ENCODE measurements at places on chromosomes 4 and X.

GRCh38 chr4:100696531-100696930, 178.7 kb upstream of the EMCN start:
- no peak for DNase-seq

DNA sequence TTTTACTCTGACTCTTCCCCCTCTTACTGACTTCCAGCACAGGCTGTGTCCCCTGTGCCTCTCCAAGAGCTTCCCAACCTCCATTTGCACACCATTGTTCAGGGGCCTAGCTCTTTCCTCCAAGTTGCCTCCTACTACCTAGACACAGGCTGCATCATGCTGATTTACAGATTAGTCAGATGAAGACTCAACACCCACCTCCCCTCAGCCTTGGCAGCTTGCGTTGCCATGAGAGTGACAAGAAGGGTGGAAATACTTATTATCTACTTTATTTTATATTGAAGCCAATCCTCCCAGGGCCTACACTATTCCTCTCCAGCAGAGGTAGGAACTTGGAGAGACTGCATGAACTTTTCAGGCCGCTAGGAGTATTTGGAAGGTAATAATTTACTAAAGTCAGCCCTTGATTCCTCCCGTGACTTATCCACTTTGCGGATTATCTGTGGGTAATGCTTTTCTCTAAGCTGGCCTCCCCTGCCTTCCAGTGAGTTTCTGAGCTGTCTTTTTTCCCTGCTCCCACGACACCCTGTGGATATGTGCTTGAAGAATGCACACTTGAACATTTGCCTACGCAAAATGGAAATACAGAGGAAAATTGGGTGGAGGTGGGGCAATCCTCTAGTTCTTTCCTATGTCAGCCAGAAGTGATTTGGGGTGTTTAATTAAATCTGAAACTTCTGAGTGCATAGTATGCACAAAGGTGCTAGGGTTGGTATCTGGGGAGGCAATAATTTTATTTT, 74.1 kb upstream of the TMEM164 start:
- no peak for DNase-seq

GRCh38 chr4:40192114-40193015, 4.5 kb upstream of the RHOH start:
- no peak for DNase-seq

- no peak for DNase-seq
These were observed 15.6 kb upstream of the FAM47E start for GRCh38 chr4:76235915-76236314.

DNA sequence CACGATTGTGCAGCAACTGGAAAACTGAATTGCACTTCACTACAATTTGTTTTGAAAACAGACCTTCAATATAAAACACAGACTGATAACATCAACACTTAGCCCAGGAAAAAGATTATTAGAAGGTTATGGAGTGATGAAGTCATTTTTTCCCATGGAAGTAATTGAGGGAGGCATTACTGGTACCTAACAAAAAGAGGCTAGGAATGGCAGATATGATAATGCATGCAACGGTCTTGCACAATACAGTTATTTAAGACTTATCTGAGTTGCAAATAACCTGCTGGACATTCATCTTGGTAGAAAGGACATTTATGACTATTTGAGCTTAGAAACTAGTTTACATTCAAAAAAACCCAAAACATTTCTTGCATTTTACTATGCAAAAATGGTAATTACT, 1031.9 kb downstream of the FAT4 start:
- no peak for DNase-seq

GRCh38 chrX:10106806-10107205, 50.0 kb upstream of the CLCN4 start:
- peak; percentile 30 for DNase-seq

DNA sequence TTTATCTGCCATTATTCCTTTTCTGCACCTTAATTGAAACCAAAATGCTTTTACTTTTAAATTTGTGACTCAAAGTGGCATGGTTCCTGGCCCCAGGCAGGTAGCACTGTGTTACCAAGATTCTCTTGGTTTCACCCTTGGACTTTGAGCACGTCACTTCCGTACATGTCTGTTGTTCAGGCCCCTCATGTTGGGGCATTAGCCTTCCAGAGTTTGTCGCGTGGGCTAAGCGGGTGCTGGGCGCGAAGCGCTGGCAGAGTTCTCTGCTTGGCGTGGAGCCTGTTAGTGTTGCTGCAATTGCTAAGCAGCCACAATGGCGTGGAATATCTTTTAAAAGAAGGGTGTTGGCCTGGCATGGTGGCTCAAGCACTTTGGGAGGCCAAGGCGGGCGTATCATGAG, 14.0 kb upstream of the TADA2B start:
- no peak for DNase-seq

- no peak for DNase-seq
These were observed 203.3 kb downstream of the MAPK10 start for GRCh38 chr4:86156531-86156930.

Measured in stimulated activated CD8-positive, alpha-beta memory T cell treated with anti-CD3 and anti-CD28 coated beads, Interleukin-12 subunit alpha, Interleukin-12 subunit beta, amount 100 ng/mL, for 1 hour (primary cell).